ENCODE measurements at places on chromosomes 11 and 22.

DNA sequence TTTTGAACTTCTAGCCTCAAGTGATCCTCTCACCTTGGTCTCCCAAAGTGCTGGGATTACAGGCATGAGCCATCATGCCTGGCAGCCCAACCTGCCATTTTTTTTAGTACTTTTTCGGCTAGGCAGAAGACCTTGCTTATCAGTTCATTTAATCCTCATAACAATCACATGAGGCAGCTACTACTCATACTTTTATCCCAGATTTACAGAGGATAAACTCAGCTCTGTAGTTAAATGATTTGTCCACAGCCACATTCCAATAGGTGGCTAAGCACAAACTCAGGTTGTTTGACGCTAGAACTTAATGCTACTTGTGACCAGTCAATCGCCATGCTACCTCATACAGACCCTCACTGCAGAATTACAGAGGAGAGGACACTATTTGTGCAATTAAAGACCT lies 28.1 kb downstream of the SBF2 start:
- DNase-seq: no peak

GRCh38 chr22:18115906-18116371 lies 5.3 kb downstream of the TUBA8 start:
- no peak for DNase-seq

DNA sequence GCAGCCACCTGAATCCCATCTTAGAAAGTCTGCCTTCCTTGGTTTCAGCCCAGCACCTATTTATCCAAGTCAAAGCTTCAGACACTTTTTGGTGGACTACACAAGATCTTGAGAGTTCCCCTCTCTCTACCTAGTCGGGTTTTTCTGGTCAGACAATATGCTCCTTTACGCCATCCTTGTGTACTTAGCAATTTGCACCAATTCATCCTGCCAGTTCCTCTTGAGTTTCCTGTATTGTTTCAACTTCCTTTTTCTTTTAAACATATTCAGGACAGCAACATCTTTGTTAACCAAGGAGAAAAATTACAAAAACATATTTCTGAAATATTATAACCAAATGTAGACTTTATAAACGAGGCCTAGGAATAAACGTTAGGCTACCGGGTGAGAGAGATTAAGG lies 368.2 kb upstream of the CADM1 start:
- no peak for DNase-seq

GRCh38 chr11:1326435-1327063 lies 17.1 kb upstream of the TOLLIP start:
- peak; percentile 64 for DNase-seq
